ENCODE measurements at places on chromosomes 3 and 15.

- DNase-seq = no peak
These were observed 553.1 kb downstream of the FGF12 start for GRCh38 chr3:192174283-192174682.

GRCh38 chr15:39833515-39833981 lies 50.9 kb upstream of the FSIP1 start:
- no peak for DNase-seq

GRCh38 chr15:46646490-46646889 lies 1011.7 kb downstream of the SQOR start:
- DNase-seq = no peak

DNA sequence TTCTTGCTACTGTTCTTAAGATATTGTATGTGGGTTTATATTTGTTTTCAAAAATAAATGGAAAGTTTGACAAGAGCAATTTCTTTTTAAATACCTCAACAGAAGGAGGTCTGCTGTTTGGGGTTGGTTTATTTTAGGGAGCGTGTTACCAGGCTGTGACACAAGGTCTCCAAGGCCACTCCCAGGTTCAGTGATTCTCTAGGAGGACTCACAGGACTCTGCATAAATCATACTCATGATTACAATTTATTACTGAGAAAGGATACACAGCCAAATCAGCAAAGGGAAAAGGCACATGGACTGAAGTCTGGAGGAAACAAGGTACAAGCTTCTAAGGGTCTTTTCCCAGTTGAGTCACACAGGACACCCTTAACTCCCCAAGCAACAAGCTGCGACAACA lies 18.8 kb upstream of the MFSD1 start:
- no peak for DNase-seq

DNA sequence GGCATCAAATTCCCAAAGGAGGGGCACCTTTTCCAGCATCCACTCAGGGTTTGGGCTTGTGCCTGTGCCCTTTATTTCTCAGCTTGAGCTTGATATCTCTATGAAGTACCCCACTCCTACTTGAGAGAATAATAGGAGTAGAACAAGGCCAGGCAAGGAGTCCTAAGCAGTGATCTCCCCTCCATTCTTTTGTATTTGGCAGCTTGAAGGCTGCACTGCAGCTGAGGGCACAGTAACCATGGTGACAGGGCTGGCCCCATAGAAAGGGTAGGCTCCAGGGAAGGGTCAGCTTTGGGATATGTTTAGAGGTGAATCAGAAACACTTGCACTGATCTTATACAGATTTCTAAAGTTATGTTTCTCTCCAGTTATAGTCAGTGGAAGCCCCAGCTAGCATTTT lies 145.4 kb upstream of the SLC24A5 start:
- no peak for DNase-seq
